ENCODE measurements at places on chromosomes 6 and 20. TPM values are rescaled to one million over a fixed set of nuclear protein-coding genes. Genes with fewer than 3 reads are reported as not detected.

Gene CDH4
- total RNA-seq, result 0.13 TPM

Gene MLIP
- not detected for total RNA-seq

Gene EFCAB8
- 0.18 TPM for total RNA-seq

Gene NR2E1
- not detected for total RNA-seq

Gene MLN
- not detected for total RNA-seq

Gene KIF6
- not detected for total RNA-seq

Gene MOXD1
- total RNA-seq, result not detected

Gene RAD21L1
- not detected for total RNA-seq

Gene TBXT
- not detected for total RNA-seq

Gene GID8
- 38.2 TPM for total RNA-seq

Gene BPIFA1
- total RNA-seq, result not detected

Gene WASF1
- total RNA-seq, result 0.71 TPM

Gene MUCL3
- total RNA-seq, result not detected

Gene TRAPPC3L
- total RNA-seq, result not detected

Gene SOBP
- not detected for total RNA-seq

Gene SLC9A8
- 21.1 TPM for total RNA-seq

Gene SNAP91
- total RNA-seq, result not detected

Gene BNIP5
- total RNA-seq, result not detected

Gene CLPSL1
- not detected for total RNA-seq

Gene BCAS1
- total RNA-seq, result 0.05 TPM

Gene TCF21
- total RNA-seq, result not detected

Gene ETV7
- 5.2 TPM for total RNA-seq

Gene RNF8
- 20.0 TPM for total RNA-seq

Gene ELOVL4
- 0.31 TPM for total RNA-seq

Gene C20orf204
- total RNA-seq, result 2.7 TPM

Gene CUTA
- total RNA-seq, result 197 TPM

Gene CCDC170
- total RNA-seq, result not detected

Gene IL17A
- not detected for total RNA-seq

Gene ENPP1
- total RNA-seq, result not detected

Gene TCF15
- total RNA-seq, result not detected

Gene HLA-G
- total RNA-seq, result 0.15 TPM

Gene WFDC12
- total RNA-seq, result not detected

Gene CD2AP
- 30.6 TPM for total RNA-seq

Gene ARHGAP40
- total RNA-seq, result not detected

Gene ZSCAN23
- total RNA-seq, result 1.6 TPM

Gene CTCFL
- not detected for total RNA-seq

Gene HLA-DQB2
- not detected for total RNA-seq

Gene ERVFRD-1
- total RNA-seq, result not detected

Gene CHRNA4
- total RNA-seq, result not detected

Gene PABPC1L
- total RNA-seq, result 53.7 TPM

Gene MRAP2
- not detected for total RNA-seq

Gene NANP
- total RNA-seq, result 5.8 TPM

Gene HSF2
- total RNA-seq, result 13.2 TPM
